Stimulated activated CD4-positive, alpha-beta T cell treated with anti-CD3 and anti-CD28 coated beads, Interleukin-1b, Interleukin-23, amount 100 ng/mL, for 24 hours (primary cell): ENCODE measurements at places on chromosomes 4 and X.

DNA sequence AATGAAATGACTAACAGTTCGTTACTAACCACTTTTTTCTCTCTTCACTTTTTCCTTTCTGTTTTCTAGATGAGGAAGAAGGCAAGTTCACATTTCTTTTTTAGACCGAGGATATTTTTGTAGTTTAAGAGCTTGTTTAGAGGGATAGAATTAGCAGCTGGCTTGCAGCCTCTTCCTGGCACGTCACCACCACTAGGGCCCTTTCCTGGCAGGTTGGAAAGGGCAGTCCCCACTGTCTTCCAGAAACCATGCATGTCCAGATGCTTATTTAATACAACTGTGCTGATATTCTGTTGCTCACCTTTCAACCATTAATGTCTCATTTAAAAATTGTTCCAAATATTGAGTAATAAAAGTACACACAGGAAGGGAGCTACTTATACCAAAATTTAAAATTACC, 209.5 kb upstream of the PACRGL start:
- no peak for DNase-seq

DNA sequence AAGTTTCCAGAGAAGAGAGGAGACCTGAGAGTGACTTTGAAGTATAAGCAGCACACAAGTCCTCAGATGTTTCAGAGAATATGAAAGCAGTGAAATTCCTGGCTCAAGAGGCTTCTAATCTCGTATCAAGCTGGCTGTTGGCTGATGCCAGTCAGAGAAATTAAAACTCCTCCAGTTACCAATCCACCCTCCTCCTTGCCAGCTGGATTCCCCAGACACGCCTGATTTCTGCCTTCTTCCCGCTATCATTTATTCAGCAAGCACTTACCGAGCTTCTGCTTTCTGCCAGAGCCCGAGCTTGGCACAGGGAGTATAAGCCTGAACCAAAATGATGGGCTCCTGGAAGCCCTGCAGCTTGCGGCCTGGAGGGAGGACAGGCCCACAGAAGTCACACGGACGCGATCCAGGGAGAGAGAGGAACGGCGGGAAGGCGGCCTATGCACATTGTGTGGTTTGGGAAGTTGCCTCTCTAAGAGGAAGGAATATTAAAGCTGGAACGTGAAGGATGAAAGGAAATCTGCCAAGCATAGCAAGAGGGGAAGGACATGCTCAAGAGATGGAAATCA, 102.4 kb upstream of the TBL1X start:
- no peak for DNase-seq

- no peak for DNase-seq
Measured at GRCh38 chrX:100731441-100732281, at the start of gene SYTL4. Gene SYTL4 (minus strand): TSS chrX:100732121. CDS start chrX:100702037, 30,084 bp downstream.

- no peak for DNase-seq
Measured at GRCh38 chrX:81205551-81205950, 3.6 kb downstream of the SH3BGRL start.

DNA sequence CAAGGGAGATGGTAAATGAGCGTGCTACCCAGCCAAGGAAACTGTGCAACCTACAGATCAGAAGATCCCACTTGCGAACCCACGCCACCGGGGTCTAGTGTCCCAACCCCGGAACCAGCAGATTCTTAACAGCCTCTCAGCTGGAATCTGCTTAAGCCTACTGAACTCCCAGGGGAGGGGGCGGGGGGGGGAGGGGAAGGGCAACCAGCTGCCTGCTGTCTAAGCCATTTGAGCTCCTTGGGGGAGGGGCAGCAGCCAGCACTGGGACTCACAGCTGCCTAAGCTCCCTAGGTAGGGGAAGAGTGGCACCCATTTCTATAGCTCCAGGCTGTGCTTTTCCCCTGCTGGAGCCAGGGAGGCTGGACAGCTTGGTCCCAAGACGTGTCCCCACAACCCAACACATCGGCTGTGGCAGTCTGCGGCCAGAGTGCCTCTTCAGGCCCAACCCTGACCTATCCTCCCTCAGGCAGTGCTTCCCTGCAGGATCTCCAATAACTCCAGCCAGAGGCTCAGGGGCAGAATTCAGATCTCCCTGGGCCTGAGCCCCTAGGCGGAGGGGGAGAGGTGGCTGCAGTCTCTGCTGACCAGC, 289.2 kb downstream of the LDB2 start:
- DNase-seq = no peak

GRCh38 chr4:48967101-48967500, 19.0 kb upstream of the CWH43 start:
- no peak for DNase-seq

GRCh38 chr4:36432586-36432985, 151.2 kb downstream of the DTHD1 start:
- DNase-seq = no peak

GRCh38 chr4:61373901-61374440, 173.8 kb downstream of the ADGRL3 start:
- no peak for DNase-seq

GRCh38 chrX:106802063-106802387, 448 bp upstream of the TBC1D8B start:
- no peak for DNase-seq

GRCh38 chr4:1541449-1542225, 135.4 kb upstream of the NKX1-1 start:
- no peak for DNase-seq

DNA sequence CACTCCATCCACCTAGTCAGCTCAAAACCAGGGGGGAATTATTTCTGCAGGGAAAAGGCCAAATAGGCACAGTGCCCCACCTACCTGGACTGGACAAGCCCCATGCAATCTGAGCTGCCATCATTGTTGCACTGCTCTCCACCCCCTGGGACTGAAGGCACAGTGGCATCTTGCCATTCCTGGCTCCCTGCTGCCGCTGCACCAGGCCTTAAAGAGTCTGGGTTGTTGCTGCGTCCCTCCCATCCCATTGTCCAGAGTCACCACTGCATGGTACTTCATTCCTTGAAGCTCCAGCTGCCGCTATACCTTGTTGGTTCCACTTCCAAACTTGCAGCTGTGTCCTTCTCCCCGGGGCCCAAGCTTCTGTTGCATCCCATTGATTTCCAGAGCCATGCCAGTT, 629.7 kb downstream of the STIM2 start:
- DNase-seq = no peak

GRCh38 chr4:80731436-80731835, 299.1 kb upstream of the BMP3 start:
- DNase-seq = no peak

GRCh38 chr4:172698256-172698655, 470.4 kb upstream of the GALNT7 start:
- DNase-seq = no peak

DNA sequence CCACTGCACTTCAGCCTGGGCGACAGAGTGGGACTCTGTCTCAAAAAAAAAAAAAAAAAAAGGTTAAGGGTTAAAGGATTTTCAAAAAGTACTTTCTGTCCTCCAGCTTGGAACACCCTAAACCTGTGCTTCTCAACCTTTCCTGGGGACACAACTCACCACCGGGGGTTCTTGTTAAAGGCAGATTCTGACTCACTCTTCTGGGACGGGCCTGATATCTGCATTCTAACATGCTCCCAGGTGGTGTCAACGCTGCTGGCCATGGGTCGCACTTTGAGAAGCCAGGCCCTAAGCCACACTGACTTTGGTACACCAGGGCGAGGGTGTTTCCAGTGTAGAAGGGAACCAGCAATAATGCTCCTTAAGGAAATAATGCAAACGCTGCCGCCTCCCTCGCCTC, 46.1 kb downstream of the AFAP1 start:
- DNase-seq = no peak
